ENCODE measurements at places on chromosomes 2 and 18.

DNA sequence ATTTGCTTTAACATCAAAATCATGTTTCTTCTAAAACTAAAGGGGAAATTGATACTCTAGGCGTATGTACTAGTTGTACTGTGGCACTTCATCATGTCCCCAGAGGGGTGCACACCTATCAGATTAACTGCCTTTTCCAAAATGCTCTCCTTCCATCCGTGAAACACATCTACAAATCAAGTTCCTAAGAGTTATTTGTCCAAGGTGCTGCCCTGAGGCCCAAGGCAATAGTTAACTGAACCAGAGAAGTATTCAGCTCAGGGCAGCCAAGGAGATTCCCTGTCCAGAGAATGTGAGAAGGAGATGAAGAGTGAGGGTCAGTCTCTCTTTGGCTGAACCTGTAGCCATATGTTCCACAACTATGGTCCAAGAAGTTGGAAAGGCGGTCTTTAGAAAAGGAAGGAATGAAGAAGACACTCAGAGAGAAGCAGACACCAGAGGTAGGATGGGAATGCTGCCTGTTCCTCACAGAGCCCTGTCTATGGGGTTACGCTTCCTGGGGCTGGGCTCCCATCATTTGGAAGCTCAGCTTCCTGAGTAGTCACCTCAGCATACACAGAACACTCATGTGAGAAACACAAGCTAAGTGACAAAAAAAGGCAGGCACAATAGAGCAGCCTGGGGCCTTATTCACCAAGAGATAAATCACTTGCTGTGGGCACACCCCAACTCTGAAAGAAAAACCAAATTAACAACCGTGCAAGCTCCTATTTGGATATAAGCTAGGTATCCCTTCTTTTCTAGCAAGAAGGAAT is 55.6 kb downstream of the ANKRD44 start:
- no peak for DNase-seq

- no peak for DNase-seq
These were observed 7.3 kb downstream of the TGIF1 start for GRCh38 chr18:3457261-3457724.

DNA sequence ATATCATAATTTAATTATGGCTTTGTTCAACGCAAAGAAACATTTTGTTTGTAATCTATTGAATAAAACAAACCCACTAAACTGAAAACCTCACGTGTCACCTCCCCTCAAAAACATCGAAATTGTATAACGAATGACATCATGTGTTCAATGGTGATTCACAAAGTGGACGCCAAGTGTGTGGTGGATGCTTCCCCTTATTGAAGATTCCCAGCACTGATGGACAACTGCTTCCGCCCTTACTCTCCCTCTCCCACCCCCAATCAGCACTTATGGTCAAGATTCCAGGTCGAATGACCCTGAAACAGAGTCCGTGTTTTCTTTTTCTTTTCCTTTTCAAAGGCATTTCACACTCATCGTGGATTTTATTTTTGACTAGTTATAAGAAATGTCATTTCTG is 383.0 kb upstream of the SMIM21 start:
- no peak for DNase-seq

GRCh38 chr2:55865096-55865835 is 58.3 kb downstream of the EFEMP1 start:
- DNase-seq = no peak

GRCh38 chr2:29130295-29130694 is 15.1 kb downstream of the CLIP4 start:
- DNase-seq = no peak
